ENCODE measurements at places on chromosomes 4 and X. TPM values are rescaled to one million over a fixed set of nuclear protein-coding genes. Genes with fewer than 3 reads are reported as not detected.

DNA sequence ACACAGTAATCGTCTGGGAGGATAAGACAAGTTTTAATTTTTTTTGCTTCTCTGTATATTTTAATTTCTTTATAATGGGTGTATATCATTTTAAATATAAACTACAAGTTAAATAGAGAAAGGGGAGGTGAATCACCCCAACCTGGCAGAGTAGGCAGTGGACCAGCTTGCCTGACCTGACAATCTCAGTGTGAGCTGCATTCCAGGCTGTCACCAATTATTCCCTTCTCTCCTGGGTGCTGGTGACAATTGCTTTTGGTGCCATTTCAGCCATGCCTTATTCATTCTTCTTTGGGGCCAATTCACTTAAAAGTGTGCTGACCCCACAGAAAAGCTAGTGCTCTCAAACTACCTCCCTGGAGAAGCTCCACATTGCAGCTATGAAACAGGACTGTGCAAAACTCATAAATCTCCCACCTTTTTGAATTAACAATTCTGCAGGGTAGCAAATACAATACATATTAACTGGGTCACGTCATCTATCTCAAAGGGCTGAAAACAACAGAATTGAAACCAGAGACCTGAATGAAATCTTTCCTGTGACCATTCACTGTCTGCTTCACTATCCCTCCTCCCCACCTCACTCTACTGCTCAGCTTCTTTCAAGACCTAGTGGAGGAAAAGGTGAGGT, 359.0 kb downstream of the HS3ST1 start:
- H3K4me1 ChIP-seq, result no peaks in the 10 kb centered on the region
- H3K27ac ChIP-seq, result no peak overlapping the region
- no peaks in the 10 kb centered on the region for H3K27me3 ChIP-seq
- no peaks in the 10 kb centered on the region for H3K36me3 ChIP-seq
- no peak overlapping the region for H3K4me3 ChIP-seq
- DNase-seq, result no peak

- H3K36me3 ChIP-seq, result no peaks in the 10 kb centered on the region
- H3K4me3 ChIP-seq, result no peak within 1 kb of the TSS
- peaks cover 60% of the 10 kb centered on the region for H3K27me3 ChIP-seq
- no peak within 1 kb of the TSS for H3K27ac ChIP-seq
- no peak for DNase-seq
- no peaks in the 10 kb centered on the region for H3K4me1 ChIP-seq
Observed at GRCh38 chrX:106903291-106903824, at the start of gene RIPPLY1. RIPPLY1 (minus strand) TSS chrX:106903341; CDS start chrX:106903287, 54 bp downstream.

UGT2B10 gene
- not detected for total RNA-seq

- no peak for DNase-seq
- H3K4me3 ChIP-seq, result no peak overlapping the region
- H3K36me3 ChIP-seq, result peaks cover 6% of the 10 kb centered on the region
- no peaks in the 10 kb centered on the region for H3K4me1 ChIP-seq
- peaks cover 24% of the 10 kb centered on the region for H3K27me3 ChIP-seq
- no peak overlapping the region for H3K27ac ChIP-seq
Observed at GRCh38 chrX:31053621-31054020, 18.2 kb downstream of the FTHL17 start.

DNA sequence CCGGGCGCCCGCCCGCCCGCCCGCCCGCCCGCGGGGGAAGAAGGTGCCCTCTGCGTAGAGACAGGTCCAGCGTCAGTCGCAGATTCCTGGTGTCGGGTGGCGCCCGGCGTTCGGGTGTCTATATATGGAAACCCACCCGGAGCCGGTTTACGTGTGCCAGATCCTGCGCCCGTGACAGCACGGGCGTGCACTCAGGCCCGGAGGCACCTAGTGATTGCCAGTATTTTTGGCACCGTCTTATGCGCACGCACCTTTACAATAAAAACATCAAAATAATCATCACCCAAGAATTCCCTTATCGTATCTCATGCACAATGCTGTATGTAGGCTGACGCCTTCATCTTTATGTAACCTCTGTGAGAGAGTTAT, 519 bp downstream of the SLC25A4 start:
- peaks cover 6% of the 10 kb centered on the region for H3K4me1 ChIP-seq
- peak; percentile 44 for DNase-seq
- H3K4me3 ChIP-seq, result peak overlapping the region; percentile 87
- no peaks in the 10 kb centered on the region for H3K27me3 ChIP-seq
- H3K36me3 ChIP-seq, result peaks cover 22% of the 10 kb centered on the region

PDHA2 gene
- total RNA-seq, result not detected

DNA sequence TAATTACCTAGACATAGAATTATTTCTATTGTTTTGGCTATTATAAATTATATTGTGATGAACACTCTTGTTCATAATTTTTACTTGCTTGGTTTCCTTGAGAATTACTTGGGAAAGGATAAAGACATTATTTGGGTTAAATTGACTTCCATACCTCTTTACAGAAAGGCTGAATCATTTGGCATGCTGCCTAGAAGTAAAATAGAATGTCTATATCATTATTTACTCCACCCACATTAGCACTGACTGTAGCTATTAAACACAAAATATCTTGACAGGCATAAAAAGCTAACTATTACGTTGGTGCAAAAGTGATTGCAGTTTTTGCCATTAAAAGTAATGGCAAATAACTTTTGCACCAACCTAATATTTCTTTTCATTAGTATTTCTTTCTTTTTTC, 29.7 kb upstream of the ADH6 start:
- no peak overlapping the region for H3K27ac ChIP-seq
- peaks cover 5% of the 10 kb centered on the region for H3K4me1 ChIP-seq
- DNase-seq, result peak; percentile 43
- no peaks in the 10 kb centered on the region for H3K36me3 ChIP-seq
- no peaks in the 10 kb centered on the region for H3K27me3 ChIP-seq
